ENCODE measurements at places on chromosomes 3 and 15.
A peak's percentile ranks its signal among the peaks of the same experiment; 100 is the strongest.

DNA sequence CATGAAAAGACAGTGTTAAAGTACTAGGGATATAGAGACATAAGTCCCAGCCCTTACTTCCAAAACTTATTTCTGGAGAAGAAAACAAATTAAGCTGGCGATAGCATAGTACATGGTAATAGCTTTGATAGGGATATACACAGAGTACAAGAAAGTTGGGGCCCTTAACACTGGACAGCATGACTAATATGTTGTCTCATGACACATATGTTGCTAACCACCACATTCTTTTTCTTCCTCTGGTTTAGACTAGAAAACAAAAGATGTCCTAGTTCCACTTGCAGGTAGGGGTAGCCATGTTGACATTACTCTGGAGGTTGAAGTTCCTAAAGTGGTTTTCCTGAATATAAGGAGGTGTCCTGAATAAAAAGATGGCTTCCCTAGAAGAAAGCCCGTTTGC lies 75.3 kb downstream of the RFX7 start:
- DNase-seq = no peak

DNA sequence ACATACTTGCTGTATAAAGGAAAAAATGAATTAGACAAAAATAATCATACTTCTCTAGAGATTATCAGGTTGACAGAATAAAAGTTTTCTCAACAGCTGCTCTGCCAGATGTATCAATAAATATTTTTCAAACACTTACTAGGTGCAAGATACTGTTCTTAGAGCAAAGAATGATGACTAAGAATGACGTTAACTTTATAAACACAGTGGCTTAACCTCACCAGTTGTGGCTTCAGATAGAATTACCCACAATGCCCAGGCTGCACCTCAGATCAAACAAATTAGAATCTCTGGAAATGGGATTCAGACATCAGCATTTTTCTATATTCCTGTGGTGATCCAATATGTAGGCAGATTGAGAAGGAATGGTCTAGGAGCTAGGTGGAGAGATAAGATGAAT lies 422.4 kb upstream of the ATP11B start:
- no peak for DNase-seq

DNA sequence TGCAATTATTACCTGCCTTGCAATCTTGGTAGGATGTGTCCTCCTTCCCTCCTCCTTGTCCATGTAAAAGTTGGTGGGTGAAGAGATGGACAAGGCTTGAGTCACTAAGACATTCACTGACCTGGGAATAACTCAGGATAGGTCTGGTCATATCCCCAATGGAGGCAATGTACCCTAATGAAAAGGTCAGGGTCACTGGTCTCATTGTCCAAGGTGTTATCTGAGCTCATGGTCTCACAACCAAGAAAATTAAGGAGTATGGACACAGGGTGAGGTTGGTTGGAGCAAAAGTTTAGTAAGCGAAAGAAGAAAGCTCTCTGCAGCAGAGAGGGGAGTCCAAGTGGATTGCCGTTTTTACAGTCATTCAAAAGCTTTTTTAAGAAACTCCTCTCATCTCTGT lies 179.0 kb downstream of the SNRPN start:
- no peak for DNase-seq

DNA sequence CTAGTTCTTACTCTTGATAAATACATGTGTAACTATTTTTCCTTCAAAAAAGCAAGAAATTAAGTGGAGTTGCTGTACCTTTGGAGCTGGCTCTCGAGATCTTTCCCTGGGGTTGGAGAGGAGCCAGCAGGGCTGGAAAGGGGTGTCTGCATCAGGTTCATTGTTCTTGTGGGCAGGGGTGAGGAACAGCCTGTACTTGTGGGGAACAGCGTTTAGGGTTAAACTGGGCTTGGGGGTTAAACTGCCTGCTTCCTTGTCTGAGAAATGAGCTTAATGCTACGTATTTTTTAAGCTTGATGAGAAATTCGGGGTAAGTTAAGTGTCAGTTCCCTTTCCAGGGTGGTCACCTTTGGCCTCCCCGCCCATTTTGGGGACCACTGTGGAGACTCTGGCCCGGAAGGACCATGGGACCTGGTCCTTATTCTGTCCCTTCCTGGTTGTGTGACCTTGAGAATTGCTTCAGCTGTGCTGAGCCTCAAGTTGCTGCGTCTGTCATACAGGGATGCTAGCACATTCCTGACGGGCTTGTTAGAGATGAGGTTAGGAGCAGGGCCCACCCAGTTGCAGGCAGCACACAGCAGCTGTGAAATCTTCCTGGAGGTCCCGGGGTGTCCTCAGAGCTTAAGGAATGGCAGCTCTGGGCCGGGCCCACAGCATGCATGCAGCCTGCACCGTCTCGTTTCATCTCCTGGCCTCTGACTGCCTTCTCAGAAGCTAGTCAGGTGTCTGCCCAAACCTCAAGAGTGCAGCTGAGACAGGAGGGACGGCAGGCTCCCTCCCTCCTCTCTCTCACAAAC lies 11.6 kb downstream of the H1-8 start:
- DNase-seq = no peak

- DNase-seq = peak; percentile 23
Measured at GRCh38 chr3:119700920-119701734, 1.7 kb upstream of the CFAP91 start.

- DNase-seq = no peak
Measured at GRCh38 chr15:76954744-76955143, 23.2 kb downstream of the RCN2 start.

GRCh38 chr3:26647078-26647477 lies 24.5 kb downstream of the LRRC3B start:
- no peak for DNase-seq

DNA sequence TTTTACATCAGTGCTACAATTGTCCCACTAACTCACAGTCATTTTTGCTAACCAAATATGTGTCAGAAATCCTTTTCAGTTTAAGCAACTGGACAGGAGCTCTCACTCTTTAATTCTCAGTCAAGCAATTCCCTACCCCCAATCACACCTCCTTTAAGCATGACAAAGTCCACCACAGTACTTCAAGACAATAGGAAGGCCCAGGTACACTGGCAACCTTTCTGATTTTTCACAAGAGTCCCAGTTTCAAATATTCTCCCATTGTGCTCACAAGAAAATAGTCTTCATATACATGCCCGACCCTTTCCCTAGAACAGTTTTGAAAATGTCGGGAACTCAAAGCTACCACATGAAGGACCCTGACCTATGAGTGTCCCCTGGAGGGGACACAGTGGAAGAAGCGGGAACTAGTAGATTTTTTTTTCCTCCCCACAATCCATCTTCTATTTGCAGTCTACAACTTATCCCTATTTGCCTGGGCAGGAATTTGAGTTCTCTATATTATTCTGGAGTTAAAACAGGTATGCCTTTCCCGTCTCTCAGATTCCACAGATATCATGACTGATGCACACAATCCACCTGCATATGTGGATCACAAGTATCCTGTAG lies 413.5 kb downstream of the TIGIT start:
- no peak for DNase-seq

DNA sequence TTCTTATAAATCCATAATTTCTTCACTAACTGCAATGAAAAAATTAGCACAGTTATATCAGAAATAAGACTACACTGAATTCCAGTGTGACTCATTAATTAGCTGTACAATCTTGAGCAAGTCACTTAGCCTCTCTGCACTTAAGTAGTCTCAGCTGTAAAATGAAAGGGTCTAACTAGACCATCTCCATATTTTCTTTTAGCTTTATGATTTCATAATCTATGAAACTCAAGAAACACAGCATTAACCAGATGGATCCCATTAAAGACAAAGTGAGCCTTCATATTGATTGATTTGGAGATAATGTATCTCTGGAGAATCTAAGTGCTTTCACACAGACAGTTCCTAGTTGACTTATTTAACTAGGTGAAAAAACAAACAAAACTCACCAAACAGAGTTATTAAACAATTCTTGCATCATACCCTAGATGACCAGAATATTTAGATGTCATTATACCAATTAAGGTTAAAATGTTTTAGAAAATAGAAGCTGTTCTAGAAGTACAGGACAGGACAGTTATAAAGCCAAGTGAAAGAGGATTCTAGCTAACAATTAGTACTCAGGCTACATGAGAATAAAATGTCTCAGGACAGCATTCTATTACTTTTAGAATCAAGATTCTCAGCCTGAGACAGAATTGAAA lies 11.2 kb downstream of the CSNK1G1 start:
- no peak for DNase-seq

- no peak for DNase-seq
Measured at GRCh38 chr15:65385870-65386258, 8.1 kb upstream of the IGDCC3 start.

- no peak for DNase-seq
Measured at GRCh38 chr3:127218454-127218922, 25.6 kb downstream of the PRR23E start.

DNA sequence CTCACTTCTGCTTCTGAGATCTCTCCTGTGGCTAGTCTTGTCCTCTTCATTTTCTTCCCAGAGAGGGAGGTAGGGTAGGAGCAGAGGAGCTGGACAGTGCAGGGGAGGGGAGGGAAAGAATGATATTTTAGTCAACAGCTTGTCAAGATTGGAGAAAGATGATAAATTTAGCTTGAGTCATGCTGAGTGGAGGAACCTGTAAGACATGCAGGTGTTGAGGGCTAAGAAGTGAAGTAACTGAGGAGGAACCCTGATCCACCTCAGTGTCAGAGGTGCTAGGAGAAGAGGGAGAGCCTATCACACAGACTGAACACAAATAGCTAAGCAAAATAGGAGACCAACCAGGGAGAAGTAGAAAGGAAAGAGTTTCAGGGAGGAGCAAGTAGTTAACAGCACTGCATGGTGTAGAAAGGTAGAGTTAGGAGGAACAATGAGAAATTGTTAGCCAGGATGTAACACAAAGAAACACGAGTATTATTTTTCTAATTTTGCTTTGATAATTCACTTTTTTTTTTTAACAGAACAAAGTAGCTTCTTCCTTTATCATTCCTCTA lies 108.2 kb upstream of the CHRM5 start:
- no peak for DNase-seq

DNA sequence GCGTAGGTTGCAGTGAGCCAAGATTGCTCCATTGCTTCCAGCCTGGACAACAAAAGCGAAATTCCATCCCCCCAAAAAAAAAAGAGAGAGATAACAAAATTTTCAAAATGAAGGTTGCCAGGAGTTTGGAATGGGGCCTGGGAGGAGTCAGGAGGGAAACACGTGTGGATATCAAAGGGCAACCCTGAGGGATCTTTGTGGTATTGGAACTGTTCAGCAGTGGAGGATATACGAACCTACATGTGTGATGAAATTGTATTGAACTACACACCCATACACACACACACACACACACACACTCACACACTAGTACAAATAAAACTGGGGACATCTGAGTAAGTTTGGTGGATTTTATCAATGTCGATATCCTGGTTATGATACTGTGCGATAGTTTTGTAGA lies 61.8 kb downstream of the RBPMS2 start:
- DNase-seq = no peak

GRCh38 chr3:177676148-177676547 lies 478.9 kb upstream of the TBL1XR1 start:
- no peak for DNase-seq

GRCh38 chr3:49900491-49901153 lies 3.1 kb downstream of the MST1R start:
- DNase-seq = no peak

DNA sequence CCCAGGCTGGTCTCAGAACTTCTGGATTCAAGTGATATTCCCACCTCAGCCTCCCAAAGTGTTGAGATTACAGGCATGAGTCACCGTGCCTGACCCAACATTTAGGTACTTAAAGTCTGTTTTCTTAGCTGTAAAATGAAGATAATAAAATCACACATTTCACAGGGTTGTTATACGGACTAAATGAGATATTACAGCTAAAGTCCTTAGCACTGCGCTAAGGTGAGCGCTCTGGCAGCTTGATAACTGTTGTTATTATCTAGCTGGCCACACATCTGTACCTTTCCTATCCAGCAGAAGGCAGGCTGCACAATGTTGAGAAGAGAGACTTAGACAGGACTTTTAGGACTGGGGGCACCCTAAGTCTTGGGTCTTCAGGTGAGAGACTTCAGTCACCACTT lies 2.7 kb upstream of the LIPH start:
- DNase-seq = no peak

DNA sequence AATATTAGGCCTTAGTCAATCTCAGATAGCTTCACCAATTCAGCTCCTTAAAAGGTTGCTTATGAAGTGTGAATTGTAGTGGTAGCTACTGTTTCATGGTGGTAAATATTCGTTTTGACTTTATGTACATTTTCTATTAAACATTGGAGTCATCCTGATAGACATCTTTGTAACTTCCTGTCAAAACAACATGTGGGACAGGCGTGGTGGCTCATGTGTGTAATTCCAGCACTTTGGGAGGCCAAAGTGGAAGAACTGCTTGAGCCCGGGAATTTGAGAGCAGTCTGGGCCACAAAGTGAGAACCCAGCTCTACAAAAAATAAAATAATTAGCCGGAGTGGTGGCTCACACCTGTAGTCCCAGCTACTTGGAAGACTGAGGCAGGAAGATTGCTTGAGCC lies 2.0 kb upstream of the TRIM59 start:
- no peak for DNase-seq

GRCh38 chr3:184977796-184978195 lies 165.8 kb downstream of the VPS8 start:
- no peak for DNase-seq

All from T-helper 2 cell (primary cell).